ENCODE measurements at places on chromosomes 3 and 15.
A peak's percentile ranks its signal among the peaks of the same experiment; 100 is the strongest.

- DNase-seq: no peak
Observed at GRCh38 chr3:157103280-157103679, 56.7 kb downstream of the CCNL1 start.

DNA sequence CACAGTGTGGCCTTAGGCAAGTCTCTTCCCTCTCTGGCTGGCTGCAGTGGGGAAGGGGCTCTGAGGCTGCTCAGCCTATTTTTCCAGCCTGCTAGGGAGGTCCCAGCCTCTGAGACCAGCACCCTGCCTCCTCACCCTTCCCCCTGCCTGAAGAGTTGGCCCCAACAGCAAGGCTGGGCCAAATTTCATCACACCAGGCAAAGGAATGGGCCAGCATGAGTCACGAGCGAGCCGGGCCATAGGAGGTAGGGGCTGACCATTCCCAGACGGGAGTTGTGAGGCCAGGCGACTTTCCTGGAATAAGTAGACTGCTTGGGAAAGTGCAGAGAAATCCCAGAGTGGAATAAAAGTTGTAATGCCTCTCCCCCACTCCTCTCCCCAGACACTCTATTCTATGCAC, 5.7 kb upstream of the FBLN2 start:
- no peak for DNase-seq

GRCh38 chr15:68791431-68792283, 29.0 kb downstream of the ANP32A start:
- DNase-seq: peak; percentile 69

DNA sequence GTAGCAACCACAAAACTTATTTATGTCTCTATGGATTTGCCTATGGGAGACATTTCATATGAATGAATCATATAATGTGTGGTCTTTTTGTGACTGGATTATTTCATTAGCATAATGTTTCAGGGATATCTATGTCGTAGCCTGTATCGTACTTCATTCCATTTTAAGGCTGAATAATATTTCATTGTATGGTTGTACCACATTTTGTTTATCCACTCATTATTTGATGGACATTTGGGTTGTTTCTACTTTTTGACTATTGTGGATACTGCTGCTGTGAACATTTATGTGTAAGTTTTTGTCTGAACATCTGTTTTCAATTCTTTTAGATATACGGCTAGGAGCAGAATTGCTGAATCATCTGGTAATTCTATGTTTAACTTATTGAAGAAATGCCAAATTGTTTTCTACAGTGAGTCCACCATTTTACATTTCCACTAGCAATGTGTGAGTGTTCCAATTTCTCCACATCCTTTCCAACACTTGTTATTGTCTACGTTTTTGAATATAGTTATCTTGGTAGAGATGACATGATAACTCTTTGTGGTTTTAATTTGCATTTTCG, 134.4 kb upstream of the DAZL start:
- DNase-seq: no peak

GRCh38 chr15:64443747-64444621, 16.4 kb upstream of the ZNF609 start:
- no peak for DNase-seq

DNA sequence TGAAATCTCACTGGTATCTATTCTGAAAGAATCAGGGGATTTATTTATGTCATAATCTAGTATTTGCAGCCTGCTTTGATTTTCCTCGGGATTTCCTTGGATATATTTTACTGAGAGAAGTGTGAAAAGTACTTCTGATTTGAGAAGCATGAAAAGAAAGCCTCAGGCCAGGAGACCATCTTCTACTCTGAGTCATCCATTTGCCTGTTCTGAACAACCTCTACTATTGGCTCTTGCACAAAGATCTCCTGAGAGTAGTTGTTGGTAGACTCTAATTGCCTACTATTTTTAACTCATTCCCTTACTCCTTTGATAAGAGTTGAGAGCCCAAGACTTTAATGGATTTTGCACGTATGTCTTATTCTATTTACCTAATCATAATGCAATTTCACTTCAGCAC, 318.9 kb downstream of the BCHE start:
- no peak for DNase-seq

DNA sequence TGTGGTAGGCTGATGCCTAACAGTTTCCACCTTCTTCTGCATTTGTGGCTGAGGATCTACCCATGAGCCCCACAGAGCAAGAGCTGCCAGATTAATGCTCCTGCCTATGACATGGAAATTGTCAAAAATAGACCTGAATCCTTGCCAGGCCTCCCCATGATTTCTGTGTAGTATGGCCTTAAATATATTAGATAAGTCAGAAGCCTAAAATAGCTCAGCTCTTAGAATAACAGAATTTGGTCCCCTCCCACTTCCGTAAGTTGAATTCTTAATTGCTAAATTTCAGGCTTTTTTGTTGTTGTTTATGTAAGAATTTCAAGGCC, 129.0 kb downstream of the SERPINI1 start:
- no peak for DNase-seq

- no peak for DNase-seq
Observed at GRCh38 chr15:95296643-95297042, 1033.9 kb upstream of the NR2F2 start.

DNA sequence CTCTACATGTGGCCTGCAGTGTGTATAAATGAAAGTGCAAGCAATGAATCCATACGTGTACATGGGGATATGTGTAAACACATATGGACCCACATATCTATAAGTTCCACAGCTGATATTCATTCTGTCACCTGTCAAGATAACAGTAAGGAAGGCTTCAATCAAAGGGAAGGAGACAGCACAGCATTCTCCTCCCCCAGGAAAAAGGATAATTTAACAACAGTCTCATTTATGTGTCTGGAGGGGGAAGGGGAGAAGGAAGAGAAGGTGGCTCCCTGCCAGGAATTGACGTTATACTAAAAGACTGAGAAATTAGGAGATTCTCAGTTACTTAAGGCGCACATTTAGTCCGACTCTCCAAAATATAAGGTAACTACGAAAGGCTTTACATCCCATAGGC, 345.9 kb downstream of the FOXP1 start:
- no peak for DNase-seq

GRCh38 chr3:117145677-117146076, 436.1 kb downstream of the TUSC7 start:
- DNase-seq: no peak

- DNase-seq: no peak
Observed at GRCh38 chr3:58962040-58962651, 87.7 kb downstream of the CFAP20DC start.

- DNase-seq: no peak
Observed at GRCh38 chr3:198046120-198046857, 86.3 kb downstream of the LMLN start.

Data from stimulated activated CD8-positive, alpha-beta memory T cell treated with anti-CD3 and anti-CD28 coated beads, Interleukin-4, amount 100 ng/mL, for 48 hours (primary cell).